Naive B cell (primary cell): ENCODE measurements at places on chromosomes 2 and 18. TPM values are rescaled to one million over a fixed set of nuclear protein-coding genes. Genes with fewer than 3 reads are reported as not detected.
A peak's percentile ranks its signal among the peaks of the same experiment; 100 is the strongest.

DNA sequence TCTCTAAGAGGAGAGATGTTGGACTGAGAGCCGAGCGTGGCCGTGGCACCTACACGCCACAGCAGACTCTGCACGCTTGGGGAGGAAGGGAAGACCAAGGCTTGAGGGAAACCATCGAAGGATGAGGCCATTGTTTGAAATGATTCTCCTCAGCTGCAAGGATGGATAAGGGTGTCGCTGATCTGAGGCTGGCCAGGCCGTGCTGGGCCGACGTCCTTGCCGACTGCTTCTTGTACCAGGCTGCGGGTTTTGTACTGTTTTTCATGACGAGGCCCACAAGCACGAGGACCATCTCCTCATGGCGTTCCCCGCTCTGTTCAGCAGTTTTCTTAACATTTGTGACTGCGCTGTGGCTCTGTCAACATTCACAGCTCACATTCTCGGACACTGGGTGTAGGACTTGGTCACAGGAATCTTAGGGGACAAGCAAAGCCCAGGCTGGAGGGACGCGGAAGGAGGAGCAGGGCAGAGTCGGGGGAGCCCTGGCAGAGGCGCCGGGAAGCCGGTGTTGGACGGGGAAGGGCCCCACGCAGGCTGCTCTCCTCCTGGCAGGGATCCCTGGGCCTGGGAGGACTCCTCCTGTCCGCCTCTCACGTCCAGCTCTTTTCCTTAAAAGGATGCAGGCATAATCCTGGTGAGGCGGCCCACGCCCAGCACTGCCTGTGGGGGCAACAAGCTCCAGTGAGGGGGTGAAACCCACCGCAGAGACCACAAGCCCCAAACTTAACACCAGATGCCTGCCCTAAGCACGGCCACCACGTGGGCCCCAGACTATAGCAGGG lies 259.0 kb upstream of the SALL3 start:
- no peak for DNase-seq

- DNase-seq = no peak
Observed at GRCh38 chr2:26466662-26467310, 11.1 kb downstream of the OTOF start.

GRCh38 chr2:46825231-46825938 lies 90.2 kb downstream of the MCFD2 start:
- DNase-seq = no peak

- no peak for DNase-seq
Observed at GRCh38 chr2:195608768-195609454, 48.1 kb upstream of the SLC39A10 start.

DNA sequence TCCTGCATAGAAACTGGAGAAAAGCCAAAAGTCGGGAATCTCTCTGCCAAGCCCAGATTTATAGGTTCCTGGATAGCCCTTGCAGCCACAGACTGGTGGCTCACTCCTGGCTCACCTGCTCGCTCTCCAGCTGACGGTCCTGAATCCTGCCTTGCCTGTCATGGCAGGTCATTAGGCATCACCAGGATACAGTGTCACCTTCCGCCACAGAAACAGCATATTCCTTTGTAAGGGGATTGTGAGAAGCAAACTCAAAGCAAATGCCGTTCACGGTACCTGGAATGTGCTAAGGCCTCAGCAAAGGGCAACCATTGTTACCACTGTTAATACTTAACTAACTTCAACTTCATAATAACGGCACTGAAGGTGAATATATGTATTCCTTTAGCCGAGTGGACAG lies 57.1 kb upstream of the GPR45 start:
- DNase-seq = no peak

GRCh38 chr2:239822146-239822831 lies 202.9 kb downstream of the NDUFA10 start:
- DNase-seq = no peak

DNA sequence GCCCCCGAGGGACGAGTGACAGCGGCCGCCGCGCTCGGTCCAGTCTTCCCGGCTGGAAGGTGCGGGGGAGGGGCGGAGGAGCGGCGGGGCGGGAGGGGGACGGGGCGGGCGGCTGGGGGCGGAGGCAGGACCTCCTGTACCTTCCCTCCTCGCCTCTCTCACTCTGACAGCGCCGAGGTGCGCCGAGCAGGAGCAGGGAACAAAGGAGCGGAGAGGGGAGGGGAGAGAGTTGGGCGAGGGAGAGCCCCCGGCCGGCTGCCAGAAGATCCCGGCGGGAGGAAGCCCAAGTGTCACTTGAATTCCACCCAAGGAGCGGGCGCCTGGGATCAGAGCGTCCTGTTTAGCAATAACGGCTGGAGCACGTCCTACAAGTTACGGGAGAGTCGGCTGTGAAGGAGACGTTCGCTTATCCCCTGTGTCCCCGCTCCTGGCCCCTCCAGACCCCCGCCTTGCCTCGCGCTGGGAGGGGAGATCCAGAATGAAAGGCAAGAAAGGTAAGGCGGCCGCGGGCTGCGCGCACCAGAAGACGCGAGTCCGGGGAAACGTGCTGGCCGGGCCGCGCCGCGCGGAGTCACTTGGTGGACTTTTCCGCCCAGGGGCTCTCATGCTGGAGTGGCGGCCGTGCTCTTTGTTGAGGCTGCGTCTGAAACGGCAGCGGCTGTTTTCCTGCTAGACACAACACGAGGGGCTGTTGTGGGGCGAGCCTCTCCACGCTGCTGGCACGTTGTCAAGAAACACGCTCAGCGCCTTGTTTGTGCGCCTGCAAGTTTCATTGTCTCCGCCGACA lies at the start of gene TGIF1:
TSS of gene TGIF1 (plus strand) at position 161 of the 787 bp plus-strand sequence. CDS start at position 479, 318 bp downstream.
- peak; percentile 69 for DNase-seq

CNTNAP5 gene
- not detected for polyA plus RNA-seq

DNA sequence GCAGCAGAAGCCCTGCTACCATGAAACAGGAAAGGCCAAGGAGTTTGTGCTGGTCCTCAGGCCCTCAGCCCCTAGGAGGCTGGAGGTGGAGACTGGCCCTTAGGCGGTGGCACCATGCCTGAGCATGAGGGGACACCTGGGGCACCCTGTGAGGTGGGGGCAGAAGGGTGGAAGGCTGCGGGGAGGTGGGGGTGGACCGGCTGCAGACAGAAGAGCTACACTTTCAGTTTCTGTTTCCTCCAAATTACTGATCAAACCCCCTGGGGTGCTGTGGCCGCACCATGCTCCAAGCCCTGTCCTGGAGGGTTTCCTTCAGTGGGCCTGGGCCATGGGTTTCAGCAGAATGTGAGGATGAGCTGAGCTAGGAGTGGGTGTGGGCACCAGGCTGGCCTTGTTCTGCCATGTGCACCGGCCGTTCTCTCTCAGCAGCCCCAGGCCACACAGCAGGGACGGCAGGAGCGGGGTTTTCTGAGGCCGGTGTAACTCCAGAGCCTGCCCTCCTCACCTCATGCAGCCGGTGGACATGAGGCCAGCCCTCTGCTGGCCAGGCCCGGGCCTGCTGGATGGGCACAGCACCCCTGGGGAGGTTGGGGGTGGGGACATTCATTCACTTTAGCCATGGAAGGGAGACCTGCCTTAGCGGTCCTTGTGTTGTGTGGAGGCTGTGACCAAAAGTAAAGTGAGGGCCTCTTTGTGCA lies 51.5 kb downstream of the PLEKHB2 start:
- no peak for DNase-seq

NDC80 gene
- 2.7 TPM for polyA plus RNA-seq

ABCB11 gene
- polyA plus RNA-seq = not detected

DNA sequence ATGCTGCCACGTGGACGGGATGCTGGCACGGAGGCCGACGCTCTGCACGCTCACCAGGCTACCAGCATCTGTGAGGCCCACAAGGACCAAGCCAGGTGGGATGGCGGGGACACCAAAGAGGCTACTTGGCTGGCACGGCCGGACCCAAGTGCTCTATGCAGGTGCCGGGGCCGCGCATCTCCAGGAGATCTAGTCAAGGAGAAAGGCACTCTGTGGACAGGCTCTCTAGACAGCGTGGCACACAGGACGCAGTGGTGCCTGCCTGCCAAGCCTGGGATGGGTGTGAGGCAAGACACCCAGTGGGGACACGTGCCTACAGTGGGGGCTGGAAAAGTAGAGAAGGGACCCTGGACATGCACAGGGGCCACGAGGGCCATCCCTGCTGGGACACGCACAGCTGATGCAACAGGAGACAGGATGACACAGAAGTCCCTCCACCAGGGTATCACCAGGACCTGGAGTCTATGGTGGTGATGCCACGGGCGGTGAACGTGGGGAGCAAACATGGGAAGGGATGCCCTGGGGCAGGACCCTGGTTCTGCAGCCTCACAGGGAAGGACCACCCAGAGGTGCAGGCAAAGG lies 28.5 kb downstream of the ZNF516 start:
- no peak for DNase-seq

GRCh38 chr2:167822690-167823465 lies 424.5 kb downstream of the STK39 start:
- no peak for DNase-seq

DNA sequence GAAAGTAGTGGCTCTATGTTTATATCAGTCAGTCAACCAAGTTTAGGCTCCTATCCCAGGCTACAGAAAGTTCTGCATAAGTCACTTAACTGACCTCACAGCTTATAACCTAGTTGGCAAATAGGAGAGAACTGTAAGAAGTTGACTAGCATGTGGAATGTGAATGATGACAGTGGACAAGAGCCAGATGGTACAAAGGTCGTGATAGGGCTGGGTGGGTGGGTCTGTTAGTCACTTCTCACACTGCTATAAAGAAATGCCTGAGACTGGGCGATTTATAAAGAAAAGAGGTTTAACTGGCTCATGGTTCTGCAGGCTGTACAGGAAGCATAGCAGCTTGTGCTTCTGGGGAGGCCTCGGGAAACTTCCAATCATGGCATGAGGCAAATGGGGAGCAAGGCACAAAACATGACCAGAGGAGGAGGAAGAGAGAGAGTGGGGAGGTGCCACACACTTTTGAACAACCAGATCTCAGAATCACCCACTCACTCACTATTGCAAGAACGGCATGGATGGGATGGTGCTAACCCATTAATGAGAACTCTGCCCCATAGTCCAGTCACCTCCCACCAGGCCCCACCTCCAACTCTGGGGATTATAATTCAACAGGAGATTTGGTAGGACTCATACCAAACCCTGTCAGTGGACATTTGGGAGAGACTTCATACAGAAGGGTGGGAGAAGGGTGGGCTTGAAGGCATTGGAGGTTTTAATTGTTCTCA lies 68.8 kb downstream of the LTBP1 start:
- no peak for DNase-seq

GRCh38 chr2:148640767-148641166 lies 3.8 kb upstream of the EPC2 start:
- no peak for DNase-seq

FLACC1 gene
- 2.2 TPM for polyA plus RNA-seq

DNA sequence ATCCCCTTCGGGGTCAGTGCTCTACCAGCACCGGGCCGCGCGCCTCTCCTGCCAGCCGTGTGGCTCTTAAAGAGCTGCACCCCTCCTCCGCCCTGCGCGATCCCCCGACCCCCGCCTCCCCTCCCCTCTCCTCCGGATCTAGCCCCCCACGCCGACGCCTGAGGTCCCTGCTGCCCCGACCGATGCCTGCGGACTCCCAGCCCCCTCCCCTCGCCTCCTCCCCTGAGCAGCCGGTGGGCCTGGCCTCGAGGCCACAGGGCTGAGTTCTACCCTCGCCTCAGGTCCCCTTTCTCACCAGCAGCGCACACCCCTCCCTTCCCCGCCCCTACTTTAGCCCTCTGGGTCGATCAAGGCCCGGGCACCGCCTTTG lies 5.8 kb upstream of the SIX3 start:
- DNase-seq = no peak

SLC23A3 gene
- polyA plus RNA-seq = 0.24 TPM

- DNase-seq = no peak
Observed at GRCh38 chr2:237141571-237142051, 55.9 kb downstream of the COPS8 start.

- no peak for DNase-seq
Observed at GRCh38 chr2:109214651-109215371, 85.8 kb downstream of the SH3RF3 start.

- no peak for DNase-seq
Observed at GRCh38 chr2:113221846-113222245, 48.1 kb downstream of the PSD4 start.

- no peak for DNase-seq
Observed at GRCh38 chr2:72057308-72057707, 90.4 kb downstream of the CYP26B1 start.

GRCh38 chr2:47429795-47430194 lies 26.8 kb downstream of the MSH2 start:
- no peak for DNase-seq

TOGARAM2 gene
- polyA plus RNA-seq = not detected

- peak; percentile 67 for DNase-seq
Observed at GRCh38 chr2:157420771-157421323, 23.0 kb downstream of the CYTIP start.

CFC1 gene
- not detected for polyA plus RNA-seq

DNA sequence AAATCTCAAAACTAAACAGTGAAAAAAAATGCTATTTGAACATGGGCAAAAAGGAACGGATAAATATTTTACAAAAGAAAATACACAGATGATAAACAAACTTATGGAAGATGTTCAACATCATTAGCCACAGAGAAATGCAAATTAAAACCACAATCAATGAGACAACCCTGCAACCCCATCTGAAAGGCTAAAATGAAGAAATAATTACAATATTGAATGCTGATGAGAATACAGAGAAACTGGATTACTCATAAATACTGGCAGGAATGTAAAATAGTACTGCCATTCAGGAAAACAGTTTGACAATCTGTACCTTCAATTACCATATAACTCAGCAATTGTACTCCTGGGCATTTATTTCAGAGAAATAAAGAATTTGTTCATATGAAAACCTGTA lies 193.1 kb upstream of the UBE2E3 start:
- no peak for DNase-seq

- no peak for DNase-seq
Observed at GRCh38 chr2:74708883-74709282, 54.8 kb downstream of the SEMA4F start.

DNA sequence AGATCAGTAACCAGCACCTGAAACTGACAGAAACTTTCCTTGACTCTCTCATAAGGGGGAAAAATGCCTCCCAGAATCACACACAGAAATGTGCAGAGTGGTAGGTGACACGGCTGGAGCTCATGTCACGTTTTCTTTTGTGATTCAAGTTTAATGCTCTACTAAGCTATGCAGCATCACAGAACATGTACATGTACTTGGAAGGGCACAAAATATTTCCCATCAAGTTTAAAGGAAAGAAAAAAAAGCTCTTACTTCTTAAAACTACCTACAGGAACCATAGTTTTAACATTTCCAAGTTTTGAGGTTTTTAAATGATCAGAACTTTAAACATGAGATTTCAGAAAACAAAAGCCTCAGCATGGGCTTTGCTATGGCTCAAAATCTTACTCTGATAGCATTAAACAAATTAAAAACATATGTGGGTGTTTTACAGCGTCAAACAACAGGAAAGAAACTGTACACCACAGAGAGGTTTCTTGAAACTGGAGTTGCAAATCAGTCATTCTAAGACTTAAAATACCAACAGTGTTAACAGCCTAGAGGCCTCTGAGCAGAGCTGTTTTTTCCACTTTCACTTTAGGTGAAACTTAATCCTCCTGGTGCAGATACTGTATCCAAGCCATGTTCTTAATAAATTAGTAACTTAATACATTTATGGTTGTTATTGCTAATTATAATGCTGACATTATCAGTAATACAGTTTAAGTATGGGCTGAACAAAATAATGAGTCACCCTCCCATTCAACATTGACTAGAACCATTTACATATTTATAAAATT lies 30.1 kb downstream of the MBP start:
- DNase-seq = no peak
